ENCODE measurements at places on chromosomes 2 and 18.

DNA sequence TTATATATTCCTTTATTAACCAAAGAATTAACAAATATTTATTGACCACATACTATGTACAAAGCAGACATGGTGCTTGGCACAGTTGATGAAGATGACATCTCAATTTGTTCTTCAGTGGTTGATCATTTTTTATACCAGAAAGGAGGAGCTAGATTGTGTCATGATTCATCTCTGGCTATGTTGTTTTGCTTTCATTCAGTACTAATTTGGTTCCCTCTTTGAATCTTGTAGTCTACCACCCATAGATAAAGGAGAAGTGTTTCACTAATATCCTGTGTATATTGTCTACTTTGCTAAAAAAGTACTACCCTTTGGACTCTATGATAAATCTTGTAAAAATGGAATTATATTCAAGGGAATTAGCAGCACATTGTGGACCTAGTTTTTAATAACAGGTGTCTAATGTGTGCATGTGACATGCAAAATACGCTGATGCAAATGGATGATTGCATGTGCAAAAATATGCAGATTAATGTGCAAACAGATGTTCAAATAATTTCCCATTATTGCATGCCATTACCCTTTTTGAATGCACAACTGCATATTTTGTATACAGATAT is 313.2 kb upstream of the ZEB2 start:
- DNase-seq = no peak

GRCh38 chr2:20365249-20365817 is 14.7 kb upstream of the PUM2 start:
- no peak for DNase-seq

DNA sequence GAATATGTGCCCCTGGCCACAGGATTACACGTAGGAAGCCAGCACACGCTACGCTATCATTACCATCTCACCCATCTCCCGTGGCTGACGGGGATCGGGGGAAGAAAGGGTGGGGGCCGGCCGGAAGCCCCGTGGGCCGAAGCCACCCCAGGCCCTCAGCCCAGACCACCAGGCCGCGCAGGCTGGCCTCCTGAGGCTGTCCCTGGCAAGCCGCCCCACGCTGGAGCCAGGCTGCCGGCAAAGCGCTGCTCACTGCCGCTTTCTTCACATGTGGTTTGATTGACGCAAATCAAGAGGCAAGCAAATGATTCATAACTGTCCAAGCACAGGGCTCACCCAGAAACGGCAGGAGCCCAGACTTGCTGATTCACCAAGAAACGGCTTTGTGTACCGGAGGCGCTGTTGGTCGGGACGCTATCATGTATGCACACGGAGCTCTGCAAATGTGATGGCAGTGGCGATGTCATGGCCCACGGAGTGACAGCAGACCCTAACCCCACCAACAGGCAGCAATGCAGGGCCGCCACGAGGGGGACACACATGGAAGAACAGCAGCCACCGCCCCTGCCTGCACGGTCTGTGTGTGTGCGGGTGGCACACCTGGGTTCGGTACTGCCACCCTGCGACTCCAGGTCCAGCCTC is 125.7 kb downstream of the HDAC4 start:
- DNase-seq = peak; percentile 67

DNA sequence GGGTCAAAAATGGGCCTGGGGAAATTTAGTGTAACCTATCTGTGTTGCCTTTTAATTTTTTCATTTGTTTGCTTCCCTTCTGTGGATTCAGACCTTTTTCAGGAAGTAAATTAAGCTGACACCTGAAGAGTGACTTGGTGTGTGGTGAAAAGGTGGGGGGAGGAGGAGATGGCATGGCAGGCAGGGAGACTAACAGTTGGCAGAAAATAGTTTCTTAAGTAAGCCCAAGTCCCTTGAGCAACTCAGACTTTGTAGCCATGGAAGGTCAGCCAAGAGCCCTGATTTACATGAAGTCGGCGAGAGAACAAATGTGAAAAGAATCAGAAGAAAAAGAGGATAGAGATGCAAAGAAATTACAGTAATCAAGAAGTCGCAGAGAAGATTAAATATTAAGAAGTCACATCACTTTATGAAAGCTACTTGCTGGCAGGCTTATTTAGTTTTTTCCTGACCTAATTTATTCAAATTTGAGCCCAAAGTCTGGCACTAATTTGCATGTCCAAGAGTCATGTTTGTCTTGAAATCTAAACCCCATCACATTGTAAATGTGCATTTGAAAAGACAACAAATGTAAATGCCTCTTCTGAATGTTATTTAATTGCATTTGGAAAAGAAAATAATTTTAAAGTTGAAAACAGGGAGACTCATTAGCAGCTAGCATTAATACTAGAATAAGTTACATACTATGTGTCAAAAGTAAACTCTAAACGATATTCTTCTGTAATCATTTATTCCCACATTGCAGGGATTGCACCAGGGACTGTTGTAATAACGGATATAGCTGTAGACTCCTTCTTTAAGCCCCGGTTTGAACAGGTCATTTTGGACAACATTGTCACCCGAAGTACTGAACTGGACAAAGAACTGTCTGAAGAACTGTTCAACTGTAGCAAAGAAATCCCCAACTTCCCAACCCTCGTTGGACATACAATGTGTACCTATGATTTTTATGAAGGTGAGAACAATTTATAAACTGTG is 19.3 kb downstream of the UPP2 start:
- no peak for DNase-seq

GRCh38 chr2:230267556-230267955 is 42.0 kb downstream of the SP140 start:
- no peak for DNase-seq

DNA sequence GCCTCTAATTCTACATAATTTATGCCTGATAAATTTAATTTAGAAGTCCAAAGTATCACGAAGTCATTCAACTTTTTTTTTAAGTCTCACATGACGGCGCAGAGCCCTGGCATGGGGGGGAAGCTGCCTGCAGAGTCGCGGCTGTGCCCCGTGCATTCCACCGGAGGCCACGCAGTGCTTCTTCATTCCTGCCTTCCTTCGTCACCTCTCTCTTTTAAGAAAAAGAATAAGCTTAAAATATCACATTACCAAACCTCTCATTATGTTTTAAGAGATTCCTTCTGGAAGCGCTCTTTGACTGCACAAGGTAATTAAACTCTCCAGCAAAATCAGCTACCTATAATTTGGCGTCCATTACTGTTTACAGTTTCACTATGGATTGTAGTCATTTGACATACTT is 20.3 kb upstream of the KIDINS220 start:
- DNase-seq = no peak

DNA sequence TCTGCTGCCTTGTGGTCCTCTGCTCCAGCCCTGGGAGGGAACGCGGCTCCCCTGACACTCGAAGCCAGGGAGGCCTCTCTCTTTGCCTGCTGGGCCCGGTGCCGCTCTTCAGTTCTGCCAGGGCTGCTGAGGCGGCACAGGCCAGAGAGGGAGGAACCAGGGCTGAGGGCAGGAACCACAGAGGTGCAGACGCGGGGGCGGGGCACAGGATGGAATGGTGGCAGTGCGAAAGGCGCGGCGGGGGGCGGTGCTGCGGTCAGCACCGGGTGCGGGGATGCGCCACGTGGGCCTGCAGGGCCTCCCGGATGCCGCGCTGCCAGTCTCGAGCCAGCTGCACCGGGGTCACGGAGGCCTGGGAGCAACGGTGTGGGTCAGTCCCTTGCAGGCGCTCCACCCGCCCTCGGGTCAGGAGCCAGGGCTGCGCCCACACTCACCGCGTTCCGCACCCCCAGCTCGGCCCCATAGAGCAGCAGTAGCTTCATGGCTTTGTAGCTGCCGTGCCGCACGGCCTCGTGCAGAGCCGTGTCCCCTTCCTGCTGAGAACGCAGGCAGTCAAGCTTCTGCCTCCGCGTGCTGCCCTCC is 4.4 kb downstream of the ANKRD23 start:
- DNase-seq = peak; percentile 76

DNA sequence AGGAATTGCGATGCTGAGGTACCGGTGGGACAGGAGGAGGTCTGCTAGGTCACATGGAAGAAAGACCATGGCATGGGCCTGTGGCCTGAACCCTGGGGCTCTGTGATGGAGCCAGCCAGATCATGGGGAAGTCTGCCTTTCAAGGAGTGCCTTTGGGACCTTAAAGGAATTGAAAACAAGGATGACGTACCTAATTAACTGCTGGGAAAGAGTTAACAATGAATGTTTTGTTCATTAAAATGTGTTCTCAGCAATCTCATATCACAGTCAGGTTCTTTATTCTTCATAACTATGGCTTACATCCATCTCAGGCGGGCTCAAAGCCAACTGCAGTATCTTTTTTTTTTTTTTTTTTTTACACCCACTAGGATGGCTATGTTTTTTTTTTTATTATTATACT is 25.6 kb downstream of the TRPM8 start:
- no peak for DNase-seq

- DNase-seq = no peak
Observed at GRCh38 chr18:65436430-65436829, 314.4 kb upstream of the CDH7 start.

- no peak for DNase-seq
Observed at GRCh38 chr18:31643003-31643402, 41.4 kb downstream of the B4GALT6 start.

DNA sequence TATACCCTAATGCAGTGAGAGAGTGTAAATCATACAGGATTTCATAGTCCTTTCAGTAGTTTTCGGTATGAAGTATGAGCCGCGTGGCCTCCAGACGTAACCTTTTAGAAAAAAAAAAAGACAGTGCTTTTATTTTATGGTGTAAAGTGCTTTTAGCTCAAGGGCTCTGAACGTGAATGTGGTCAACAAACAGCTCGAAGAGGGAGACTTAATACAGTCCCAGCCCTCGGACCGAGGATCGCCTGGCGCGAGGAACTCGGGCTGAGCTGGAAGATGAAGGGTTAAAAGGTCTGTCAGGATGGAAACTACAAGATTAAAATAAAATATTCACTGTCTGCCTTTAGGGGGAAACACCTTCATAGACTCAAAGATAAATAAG is 4.0 kb upstream of the BCL11A start:
- no peak for DNase-seq

DNA sequence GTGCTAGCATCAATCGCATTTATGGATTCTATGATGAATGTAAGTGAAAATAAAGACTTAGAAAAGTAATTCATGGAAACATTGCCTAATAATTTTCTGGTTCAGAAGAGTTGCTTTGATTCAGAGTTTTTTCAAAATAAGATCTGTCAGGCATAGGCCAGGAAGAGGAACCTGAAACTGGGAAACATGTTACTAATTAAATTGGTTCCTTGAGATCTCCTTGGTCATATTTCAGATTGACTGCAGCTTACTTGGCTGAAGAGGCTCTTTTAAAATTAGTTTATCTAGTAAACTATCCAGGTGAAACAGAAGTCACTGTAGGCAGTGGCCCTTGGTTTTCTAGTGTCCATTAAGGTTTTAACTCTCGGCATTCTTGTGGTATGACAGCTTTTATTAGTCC is 27.4 kb downstream of the PPP1CB start:
- no peak for DNase-seq

DNA sequence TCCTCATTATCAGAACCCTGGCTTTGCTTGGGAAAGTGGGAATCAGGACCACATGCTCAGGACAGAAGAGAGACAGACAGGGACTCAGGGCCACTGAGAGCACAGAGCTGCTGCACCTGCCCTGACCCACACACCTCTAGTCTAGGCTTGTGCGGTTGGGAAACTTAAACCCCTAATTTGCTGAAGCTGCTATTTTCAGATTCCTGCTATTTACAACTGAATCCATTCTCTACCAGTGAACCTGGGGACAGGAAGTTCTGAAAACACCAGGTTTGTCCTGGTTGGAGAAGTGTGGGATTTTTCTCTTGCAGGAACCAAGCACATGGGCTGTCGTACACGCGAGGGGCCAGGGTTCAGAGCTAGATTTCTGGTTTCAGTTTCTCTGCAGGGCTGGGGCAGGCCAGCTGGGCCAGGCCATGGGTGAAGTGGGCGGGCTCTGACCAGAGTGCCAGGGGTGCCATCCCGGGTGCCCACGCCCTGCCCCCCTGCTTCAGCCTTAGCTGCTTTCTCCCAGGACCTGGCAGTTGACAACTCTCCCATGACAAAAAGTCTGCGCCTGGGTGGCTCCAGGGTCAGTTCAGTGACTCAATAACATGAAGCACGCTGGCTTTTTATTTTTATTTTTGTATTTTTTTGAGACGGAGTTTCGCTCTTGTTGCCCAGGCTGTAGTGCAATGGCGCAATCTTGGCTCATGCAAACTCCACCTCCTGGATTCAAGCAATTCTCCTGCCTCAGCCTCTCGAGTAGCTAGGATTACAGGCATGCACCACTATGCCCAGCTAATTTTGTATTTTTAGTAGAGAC is 51.3 kb upstream of the SLC1A4 start:
- no peak for DNase-seq

GRCh38 chr18:3584897-3585460 is 135.0 kb downstream of the TGIF1 start:
- DNase-seq = no peak

GRCh38 chr2:42196403-42197267 is 27.5 kb downstream of the EML4 start:
- DNase-seq = peak; percentile 15

GRCh38 chr2:216498070-216498378 is 620 bp upstream of the RPL37A start:
- DNase-seq = no peak

DNA sequence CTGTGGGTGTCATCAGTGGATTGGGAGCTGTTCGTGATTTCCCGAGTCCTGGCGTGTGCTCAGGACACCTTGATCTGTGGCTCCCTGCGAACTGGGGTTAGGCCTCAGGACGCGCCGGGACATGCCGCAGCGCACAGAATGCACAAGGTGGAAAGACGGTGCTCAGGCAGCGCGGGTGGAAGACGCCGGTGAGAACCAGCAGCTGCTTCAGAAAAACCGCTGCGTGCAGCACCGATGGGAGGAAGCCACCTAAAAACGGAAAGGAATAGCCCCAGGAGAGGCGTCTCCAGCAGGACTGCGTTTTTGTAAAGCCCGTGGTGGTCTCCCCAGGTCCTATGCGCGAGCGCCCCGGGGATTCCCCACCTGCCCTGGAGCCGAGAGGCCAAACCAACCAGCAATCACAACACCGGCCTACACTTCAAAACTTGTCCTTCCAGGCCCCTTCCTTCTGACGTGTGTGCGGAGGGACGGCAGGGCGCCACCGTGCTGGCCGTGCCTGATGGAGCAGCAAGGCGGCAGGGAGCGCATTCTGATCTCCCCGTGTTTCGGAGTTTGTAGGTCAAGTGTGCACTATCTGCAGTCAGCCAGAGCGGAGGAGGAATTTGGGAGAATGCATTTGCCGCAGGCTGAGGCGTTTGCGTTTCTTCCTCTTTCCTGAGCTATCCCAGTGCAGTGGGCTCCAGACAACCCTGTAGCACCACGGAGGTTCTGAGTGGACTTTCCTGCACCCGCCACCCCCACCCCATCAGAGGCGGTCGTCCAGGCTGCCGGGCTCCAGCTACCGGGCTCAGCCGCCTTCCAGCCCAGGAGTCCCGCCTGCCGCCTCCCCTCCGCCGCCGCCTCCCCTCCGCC is 32.2 kb downstream of the RTP5 start:
- no peak for DNase-seq

DNA sequence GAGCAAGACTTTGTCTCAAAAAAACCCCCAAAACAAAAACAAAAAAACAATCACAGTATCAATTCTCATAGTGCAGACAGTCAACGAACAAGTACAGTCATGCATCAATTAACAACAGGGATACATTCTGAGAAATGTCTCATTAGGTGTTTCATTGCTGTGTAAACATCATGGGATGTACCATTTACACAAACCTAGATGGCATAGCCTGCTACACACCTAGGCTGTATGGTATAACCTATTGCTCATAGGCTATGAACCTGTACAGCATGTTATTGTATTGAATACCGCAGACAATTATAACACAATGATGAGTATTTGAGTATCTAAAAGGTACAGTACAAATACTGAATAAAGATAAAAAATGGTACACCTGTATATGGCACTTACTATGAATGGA is 67.8 kb upstream of the LMAN1 start:
- no peak for DNase-seq

GRCh38 chr18:69897397-69898108 is 50.1 kb downstream of the CD226 start:
- DNase-seq = no peak
